ENCODE measurements at places on chromosomes 6 and 20. TPM values are rescaled to one million over a fixed set of nuclear protein-coding genes. Genes with fewer than 3 reads are reported as not detected.

DNA sequence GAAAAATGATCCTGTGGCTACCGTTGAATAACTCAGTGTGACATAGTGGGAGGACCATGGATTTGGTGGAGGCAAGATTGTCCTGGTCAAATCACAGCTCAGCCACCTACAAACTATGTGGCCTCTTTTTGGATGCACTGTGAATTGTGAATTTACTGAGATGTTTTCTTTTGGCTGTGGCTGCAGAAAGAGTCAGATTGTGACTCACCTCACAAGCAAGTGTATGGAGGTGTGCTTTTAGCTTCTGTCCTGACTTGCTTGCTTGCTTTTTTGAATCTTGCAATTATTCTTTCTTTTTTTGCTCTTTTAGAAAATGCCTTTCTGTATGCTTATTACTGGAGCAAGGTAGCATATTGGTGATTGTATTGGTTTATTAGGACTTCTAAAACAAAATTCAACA is 122.9 kb upstream of the FOXO3 start:
- H3K27ac ChIP-seq, result no peak overlapping the region
- no peaks in the 10 kb centered on the region for H3K27me3 ChIP-seq
- H3K4me3 ChIP-seq, result no peak overlapping the region
- no peaks in the 10 kb centered on the region for H3K36me3 ChIP-seq

GRCh38 chr6:89887452-89888137 is 6.7 kb upstream of the GJA10 start:
- no peak for DNase-seq

DNA sequence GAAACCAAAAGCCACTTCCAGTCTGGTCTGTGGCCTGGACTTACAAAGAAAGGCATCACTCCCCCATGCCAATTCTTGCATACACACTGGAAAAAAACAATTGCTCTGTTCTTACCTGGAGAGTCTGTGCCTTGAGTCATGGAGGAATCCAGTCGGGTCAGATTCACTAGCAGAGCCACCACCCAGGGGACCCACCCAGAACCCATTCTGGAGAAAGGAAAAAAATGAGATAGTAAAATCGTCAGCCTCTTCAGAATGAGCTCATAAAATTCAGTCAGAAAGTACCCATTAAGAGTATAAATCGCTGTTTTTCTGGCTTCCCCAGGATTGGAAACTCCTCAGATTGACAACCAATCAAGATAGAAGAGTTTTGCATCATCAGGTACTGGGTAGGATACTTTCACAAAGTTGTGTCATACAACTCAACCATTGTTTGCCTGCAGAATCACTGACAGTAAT is at the start of gene HLA-DOB:
HLA-DOB (minus strand) TSS at position 257 of the 459 bp plus-strand sequence; CDS start at position 206, 51 bp downstream.
- peaks cover 81% of the 10 kb centered on the region for H3K4me1 ChIP-seq
- peak; percentile 78 for DNase-seq
- no peaks in the 10 kb centered on the region for H3K27me3 ChIP-seq

Gene PKIB
- not detected for polyA plus RNA-seq

Gene NCR2
- polyA plus RNA-seq, result not detected

Gene E2F1
- polyA plus RNA-seq, result 0.16 TPM

Measured in naive B cell (primary cell).